ENCODE measurements at places on chromosomes 5 and 9.

DNA sequence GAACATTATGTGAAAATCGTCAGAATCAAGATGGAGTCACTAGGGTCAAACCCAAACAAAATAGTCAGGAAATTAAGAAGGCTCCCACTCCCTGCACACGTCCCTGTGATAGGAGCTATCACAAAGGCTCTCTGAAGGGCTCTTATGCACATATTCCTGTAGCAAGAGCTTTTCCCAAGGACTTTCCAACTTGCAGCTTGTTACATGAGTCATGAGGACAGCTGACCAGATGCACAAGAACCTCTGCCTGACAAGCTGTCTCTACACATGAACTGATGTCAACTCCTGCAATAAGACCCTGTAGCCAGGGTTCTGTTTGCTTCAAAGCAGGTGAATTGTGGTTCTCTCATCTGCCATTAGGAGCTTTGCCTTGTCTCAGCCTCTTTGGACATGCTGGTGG lies 122.4 kb downstream of the OLFM1 start:
- DNase-seq = no peak

DNA sequence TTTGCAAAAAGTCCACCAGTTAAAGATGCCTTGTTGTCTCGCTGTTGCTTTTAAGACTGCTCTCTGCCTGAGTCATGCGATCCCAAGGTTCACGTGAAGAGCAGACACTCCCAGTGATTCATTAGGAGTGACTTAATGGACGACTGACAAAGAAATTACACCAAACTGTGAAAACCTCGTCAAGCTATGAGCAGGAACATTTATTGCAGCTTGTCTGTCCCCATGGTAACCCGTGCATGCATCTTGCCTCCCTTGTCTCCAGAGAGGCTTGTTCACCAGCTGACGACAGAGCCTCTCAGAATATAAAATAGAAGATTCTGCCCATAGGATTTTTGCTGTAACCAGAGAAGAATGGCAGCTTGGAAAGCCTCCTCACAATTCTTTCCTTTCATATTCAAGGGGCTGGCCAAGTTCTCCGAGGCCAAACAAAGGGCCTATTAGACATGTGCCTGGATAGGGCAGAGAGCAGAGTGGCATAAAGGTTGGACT lies 352.7 kb downstream of the SPOCK1 start:
- DNase-seq = no peak

GRCh38 chr9:69149321-69149807 lies 24.7 kb upstream of the TJP2 start:
- no peak for DNase-seq

GRCh38 chr5:1654786-1655495 lies 131.2 kb upstream of the LPCAT1 start:
- no peak for DNase-seq

- DNase-seq = no peak
Measured at GRCh38 chr5:123708074-123708806, 196.3 kb downstream of the CSNK1G3 start.

GRCh38 chr9:134252084-134252830 lies 74.0 kb upstream of the RXRA start:
- DNase-seq = no peak

- no peak for DNase-seq
Measured at GRCh38 chr5:132655821-132656773, 1.9 kb upstream of the IL13 start.

DNA sequence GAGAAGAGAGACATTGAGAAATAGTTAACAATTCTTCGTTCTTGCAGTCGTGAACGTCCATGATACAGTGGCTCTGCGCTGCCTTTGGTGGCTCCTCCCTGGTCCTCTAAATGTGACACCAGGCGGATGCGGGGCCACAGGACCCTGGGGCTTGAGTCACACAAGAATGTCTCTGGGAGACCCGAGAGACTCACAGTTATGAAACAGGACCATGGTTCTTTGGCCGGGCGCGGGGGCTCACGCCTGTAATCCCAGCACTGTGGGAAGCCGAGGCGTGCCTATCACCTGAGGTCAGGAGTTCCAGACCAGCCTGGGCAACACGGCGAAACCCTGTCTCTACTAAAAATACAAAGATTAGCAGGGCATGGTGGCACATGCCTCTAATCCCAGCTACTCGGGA lies 767 bp upstream of the ZDHHC11 start:
- DNase-seq = no peak

GRCh38 chr5:39342460-39342859 lies 21.8 kb downstream of the C9 start:
- DNase-seq = no peak

DNA sequence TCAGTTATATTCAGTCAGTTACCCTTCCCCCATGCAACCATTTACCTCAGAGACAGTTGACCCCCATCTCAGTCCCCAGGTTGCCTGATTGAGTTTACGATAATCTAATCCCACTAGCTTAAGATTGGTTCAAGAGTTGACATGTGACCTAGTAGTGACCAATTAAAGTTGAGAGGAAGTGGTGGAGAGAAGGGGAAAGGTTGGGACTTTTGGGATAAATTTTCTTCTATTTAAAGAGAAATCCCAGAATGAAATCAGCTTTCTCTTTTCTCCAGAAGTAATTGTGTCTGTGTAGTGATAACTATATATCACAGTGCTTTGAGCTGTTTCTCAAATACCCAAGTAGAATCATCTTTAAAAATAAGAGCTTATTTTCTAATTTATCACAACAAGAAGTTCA lies 396.7 kb upstream of the CLINT1 start:
- DNase-seq = no peak

- no peak for DNase-seq
Measured at GRCh38 chr9:34310215-34310614, 18.9 kb downstream of the KIF24 start.

- DNase-seq = no peak
Measured at GRCh38 chr9:137918331-137919094, 40.9 kb downstream of the CACNA1B start.

GRCh38 chr5:149358868-149359495 lies 1.1 kb downstream of the PCYOX1L start:
- DNase-seq = no peak

DNA sequence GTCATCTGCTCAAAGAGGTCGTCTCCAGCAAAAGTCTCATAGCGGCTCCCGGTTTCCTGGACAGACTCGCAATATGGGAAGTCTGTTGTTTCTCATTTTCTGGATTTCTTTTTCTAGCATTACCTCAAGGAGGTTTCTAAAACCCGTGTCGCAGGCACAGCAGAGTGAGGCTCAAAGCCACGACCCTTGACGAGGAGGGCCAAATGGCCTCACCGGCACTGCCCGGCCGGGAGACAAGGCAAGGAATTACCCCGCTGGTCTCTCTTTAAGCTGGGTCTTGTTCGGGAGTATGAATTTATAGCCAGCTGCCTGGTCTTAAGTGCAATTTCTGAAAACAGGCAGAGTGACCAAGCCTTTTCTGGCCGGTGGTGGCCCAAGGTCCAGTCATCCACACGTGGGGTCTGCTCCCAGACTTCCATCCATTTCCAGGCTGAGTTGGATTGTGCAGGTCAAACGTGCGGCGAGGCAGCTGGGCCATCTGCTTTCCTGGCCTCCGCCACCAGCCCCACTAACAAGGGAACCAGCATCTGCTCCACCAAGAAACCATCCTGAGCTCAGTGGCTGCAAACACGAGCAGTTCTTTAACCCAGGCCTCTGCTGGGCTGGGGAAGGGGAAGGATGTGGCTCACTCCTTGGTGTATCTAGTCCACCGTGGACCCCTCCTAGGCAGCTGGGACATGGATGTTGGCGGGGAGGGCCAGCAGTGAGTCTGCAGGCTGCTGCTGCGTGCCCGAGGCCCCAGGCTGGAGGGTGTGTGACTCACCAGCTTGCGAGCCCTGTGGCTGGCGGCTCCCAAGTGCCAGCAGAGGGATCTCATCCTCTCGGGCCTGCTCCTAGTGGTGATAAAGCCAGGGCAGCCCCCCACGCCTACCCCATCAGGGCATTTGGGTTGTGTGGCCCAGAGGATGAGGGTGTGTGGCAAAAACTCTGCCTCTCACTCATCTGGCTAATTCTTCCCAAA lies 55.6 kb upstream of the COL5A1 start:
- no peak for DNase-seq

GRCh38 chr5:139660923-139661814 lies 13.0 kb downstream of the CXXC5 start:
- DNase-seq = peak; percentile 62

- peak; percentile 8 for DNase-seq
Measured at GRCh38 chr5:72556351-72557166, 49.3 kb upstream of the ZNF366 start.

GRCh38 chr5:176152191-176152929 lies 85.9 kb upstream of the SIMC1 start:
- no peak for DNase-seq

DNA sequence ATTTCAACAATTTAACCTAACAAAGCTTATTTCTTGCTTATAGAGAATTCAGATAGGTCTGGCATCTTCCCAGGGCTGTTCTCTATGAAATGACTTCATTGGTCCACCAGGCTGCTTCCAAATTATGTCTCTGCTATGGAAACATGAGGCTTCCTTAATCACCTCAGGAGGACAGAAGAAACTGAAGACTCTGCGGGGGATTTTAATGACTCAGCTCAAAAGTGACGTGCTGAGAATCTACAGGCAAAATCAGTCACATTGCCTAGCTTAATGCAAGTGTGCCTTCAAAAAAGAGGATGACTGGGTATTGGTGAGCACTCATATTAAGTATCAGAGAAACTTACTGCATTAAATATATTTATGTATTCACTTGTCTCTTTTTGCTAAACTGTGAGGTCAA lies 315.5 kb upstream of the RGMB start:
- no peak for DNase-seq

- no peak for DNase-seq
Measured at GRCh38 chr5:111931655-111932054, 174.7 kb upstream of the NREP start.

- no peak for DNase-seq
Measured at GRCh38 chr9:5557606-5558587, 47.6 kb downstream of the PDCD1LG2 start.

DNA sequence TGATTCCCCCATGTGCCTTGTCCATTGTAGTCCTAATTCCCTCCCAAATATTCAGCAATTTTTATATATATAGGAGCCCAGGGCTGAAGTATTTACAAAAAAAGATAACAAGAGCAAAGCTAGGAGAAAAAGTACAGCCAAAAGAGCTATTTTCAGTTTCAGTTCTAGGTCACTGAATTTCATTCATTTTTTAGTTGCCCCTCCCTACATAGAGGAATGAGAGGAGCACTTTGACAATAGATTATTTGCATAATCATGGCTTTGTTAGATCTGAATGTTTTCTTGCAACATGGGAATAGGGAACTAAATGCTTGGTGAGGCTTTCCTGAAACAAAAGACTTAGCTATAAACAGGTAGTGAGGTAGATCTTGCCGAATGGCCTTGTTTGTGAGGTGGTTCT lies 15.3 kb upstream of the F2RL2 start:
- no peak for DNase-seq

GRCh38 chr5:95925378-95925744 lies 36.3 kb downstream of the ELL2 start:
- no peak for DNase-seq

GRCh38 chr5:17925276-17925675 lies 291.0 kb downstream of the TAF11L14 start:
- no peak for DNase-seq

- DNase-seq = no peak
Measured at GRCh38 chr5:139911425-139912120, 116.0 kb downstream of the PSD2 start.

GRCh38 chr9:126827227-126827626 lies 22.4 kb downstream of the ZBTB43 start:
- DNase-seq = no peak

GRCh38 chr9:27110181-27110580 lies 1.2 kb downstream of the TEK start:
- DNase-seq = no peak

DNA sequence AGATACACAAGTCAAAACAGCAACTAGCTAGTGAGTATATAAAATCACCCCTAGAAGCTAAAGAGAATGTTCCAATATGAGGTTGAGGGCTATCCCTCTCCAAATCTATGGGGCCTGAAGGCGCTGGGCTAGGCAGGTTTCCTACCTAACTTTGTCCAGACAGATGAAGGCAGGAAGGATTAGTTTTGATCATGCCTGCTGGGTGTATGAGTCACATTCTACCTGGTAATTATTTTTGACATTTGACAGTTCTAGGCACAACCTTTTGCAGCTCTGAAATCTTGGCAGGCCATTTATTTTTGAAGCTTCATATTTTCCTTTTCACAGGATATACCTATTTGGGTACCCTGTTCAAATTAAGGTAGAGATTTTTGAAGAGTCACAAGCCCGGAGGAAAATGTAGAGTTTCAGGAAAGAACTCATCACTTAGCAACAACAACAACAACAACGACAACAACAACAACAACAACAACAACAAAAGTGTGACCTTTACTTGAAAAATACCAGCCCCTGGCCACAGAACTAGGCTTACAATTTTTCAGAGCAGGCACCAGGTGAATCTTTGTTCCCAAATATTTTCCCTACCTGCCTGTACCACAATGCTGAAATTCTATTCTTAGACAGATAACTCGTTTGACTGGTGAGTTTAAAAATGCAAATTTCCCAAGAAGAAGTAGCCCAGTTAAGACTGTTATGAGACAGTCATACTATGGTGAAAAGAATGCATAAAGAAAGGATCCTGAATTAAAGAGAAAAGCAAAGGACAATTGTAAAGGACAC lies 175.5 kb upstream of the TUT7 start:
- no peak for DNase-seq

GRCh38 chr9:123975871-123976270 lies 35.7 kb upstream of the LHX2 start:
- no peak for DNase-seq

DNA sequence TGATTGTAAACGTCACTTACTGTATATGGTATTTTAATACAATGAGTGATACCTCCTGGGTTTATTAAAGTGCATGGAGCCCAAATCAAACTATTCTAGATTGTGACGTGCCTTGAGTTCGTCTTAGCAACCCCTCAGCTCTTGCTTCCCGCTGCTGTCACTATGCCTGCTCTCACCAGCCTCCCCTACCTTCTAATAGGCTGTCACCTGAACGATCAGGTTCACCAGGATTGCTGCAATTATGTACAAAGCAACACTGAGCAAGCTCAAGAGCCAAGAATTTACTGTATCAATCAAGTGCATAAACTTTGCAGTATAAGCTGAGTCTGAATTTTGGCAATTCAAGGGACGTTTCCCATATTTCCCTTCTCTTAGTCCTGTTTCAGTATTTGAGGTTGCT lies 3.0 kb downstream of the LECT2 start:
- no peak for DNase-seq

DNA sequence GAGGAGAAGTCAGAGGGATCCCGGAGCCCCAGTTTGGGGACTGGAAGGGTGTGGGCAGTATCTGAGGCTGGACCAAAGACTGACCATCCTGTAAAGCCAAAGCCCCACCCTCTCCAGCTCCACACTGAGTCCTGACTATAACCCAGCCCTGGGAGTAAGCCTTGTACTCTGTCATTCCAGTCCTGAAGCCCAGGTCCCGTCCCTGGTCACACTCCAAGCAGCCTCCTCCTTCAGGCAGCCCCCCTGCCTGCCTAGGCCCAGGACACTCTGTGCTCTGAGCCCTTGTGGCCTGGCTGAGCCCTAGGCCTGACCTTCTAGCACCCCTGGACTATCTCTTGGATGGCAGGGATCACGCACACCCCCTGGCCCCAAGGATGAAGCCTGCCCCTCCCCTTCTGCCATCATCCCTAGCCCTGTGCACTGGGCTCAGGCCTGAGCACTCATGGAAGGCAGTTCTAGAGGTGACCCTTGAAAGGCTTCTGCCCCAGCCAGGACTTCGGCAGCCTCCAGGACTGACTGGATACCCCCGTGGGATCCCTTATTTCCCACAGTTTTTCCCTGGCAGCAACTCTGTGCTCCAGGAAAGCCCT lies 28.0 kb upstream of the ENHO start:
- no peak for DNase-seq

Measured in prostate gland (tissue), 2 donors.